ENCODE measurements at places on chromosomes 16 and 17.

- DNase-seq, result peak; percentile 85
Observed at GRCh38 chr17:43530288-43531081, 15.7 kb downstream of the ETV4 start.

- DNase-seq, result no peak
Observed at GRCh38 chr16:71687861-71688260, 36.6 kb downstream of the PHLPP2 start.

DNA sequence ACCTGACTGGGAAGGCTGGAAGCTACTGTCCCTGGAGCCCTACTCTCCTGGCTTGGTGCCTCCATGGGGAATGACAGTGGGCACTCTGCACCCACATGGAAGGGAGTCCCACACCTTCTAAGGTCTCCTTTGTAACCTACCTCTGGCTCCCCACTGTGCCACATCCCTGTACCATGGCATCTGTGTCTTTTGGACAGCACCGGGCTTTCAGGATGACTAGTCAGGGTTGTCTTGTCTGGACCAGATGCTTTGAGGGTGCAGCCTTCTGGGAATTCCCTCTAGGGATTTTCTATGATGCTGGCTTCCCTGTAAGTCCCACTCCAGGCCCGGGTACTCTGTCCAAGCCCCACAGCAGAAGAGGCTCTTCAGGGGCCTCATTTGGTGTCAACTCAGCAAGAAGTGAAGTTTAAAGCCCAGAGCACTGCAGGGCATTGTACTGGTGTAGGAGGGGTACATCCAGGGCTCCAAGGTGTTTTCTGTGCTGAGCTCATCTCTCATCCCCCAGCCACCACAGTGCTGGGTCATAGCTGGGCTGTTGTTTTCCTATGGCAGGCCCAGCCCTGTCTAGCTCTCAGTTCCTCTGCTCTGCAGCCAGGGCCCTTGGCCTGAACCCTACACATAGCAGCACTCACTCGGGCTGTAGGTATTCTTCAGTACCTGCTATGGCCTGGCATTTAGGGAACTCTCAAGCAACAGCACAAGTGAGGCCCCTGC, 255.3 kb downstream of the CPPED1 start:
- no peak for DNase-seq

GRCh38 chr17:38588788-38589174, 17.0 kb downstream of the SRCIN1 start:
- no peak for DNase-seq

- no peak for DNase-seq
Observed at GRCh38 chr17:79795795-79796443, 958 bp downstream of the CBX8 start.

GRCh38 chr17:39800540-39800939, 62.8 kb downstream of the GRB7 start:
- no peak for DNase-seq

DNA sequence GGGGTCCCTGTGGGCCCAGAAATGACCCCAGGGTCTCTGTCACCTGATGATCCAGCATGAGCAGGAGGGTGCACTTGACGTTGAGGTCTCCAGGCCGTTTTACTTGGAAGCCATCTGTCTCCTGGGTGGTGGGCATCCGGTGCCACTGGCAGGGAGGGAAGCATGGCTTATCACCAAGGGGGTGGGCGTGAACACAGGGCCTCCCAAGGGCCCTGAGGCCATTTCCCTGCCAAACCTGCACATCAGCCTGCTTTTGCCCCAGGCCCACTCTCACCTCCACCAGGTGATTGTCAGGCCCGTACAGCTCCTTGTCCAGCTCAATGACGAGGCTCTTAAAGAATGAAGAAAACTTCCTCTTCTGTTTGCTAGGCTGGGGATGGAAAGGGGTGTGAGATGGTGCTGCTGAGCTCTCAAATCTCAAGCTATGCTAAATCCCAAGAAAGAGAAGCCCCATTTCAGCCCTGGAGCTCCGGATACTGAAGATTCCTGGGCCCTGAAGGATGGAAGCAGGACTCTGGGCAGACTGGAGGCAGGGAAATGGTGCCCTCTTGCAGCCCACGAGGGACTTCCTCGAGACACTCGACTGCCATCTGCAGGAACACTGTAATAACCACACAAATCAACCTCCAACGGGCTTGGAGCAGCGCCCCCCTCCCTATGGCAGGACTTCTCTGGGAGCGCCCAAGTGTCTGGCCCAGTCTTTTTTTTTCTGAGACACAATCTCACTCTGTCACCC, 7.1 kb upstream of the FTSJ3 start:
- DNase-seq, result peak; percentile 86

DNA sequence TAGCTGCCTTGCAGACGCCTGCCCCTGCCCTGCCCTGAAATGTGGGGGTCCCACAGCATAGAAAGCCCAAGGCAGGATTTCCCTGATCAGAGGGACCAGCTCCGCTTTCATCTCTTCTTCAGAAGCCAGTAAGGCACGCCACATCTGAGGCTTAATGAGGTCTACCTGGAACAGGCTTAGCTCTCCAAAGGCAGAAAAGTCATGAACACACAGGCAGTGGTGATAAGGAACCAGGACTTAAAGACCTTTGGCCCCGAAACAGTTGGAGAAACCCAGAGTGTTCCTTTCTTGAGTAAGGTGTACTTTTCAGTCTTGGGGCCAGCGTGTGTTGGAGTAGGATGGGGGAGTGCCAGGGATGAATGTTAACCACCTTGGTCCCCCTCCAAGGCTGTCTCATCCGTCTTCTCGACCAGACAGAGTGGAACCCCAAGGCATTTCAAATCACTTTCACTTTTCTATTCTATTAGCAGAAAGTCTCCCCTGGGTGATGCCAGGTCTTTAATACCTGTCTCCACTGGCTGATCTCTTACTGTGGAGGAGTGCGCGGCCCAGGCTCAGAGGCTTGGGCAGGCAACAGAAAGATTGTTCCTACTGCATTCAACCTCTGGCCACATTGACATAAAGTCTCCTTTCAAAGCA, 43.9 kb downstream of the TMEM186 start:
- DNase-seq, result no peak

DNA sequence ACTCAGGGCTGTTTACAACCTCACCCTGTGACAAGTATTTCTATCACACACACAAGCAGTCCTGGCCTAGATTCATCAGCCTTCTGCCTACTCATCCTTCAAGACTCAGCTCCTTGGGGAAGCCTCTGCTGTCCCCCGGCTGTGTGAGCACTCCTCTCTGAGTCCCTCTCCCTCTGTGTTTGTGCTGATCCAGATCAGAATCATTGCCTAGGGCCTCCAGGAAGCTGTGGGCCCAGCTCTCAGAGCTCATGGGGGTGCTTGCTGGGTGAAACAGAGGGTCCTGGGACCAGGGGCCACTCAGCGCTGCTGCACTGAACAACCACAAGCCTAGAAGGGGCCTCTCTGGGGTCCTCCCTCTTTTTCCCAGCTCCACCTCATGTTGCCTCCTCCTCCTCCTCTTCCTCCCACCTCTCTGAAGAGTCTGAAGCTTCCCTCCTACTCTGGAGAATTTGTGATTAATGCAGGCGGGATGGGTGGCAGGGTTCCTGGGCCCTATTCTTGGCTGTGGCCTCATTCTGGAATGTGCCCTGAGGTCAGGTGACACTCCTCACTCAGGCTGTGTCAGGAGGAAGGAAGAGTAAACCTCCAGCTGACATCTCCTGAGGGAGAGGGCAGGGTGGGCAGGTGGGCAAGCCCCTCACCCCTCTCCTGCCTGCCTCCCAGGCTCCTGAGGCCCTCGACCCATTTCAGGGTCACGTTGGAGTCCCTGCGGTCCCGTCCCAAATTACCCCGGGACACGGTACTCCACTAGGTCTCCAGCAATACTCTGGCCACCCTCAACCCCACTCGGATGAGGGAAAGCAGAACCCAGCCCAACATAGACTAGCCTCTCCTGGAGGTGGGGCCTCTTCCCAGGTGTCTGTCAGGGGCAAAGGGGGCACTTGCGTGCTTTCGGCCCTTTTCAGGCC, 10.1 kb downstream of the WFIKKN2 start:
- peak; percentile 57 for DNase-seq

- DNase-seq, result no peak
Observed at GRCh38 chr17:66466106-66466820, 163.8 kb downstream of the PRKCA start.

- no peak for DNase-seq
Observed at GRCh38 chr16:89344846-89345611, 127.5 kb downstream of the ZNF778 start.

GRCh38 chr16:57837305-57838125, 35.2 kb upstream of the KIFC3 start:
- no peak for DNase-seq

DNA sequence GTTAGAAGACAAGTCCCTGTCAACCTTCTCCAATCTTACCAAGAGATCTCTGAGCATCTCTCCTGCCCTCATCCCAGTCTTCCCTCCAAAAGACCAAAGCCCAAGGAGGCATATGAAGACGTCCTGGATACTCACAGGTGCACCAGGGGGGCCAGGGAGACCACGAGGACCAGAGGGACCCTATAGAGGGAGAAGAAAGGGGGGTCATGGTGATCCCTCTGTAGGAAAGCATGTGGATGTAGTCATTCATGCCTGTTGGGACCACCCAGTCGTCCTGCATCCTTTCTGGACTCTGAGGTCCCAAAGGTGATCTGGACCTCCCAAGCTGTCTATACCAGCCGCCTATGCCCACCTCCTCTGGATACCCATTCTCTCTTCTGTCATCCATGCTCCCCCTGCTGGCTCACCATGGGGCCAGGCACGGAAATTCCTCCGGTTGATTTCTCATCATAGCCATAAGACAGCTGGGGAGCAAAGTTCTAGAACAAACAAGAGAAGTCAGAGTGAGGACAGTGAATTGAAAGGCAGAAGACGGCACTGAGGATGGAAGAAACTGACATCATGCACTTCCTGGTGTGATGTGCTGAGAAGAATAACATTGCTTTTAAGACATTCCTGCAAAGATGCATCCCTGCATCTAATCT, 3.3 kb downstream of the COL1A1 start:
- no peak for DNase-seq

GRCh38 chr16:30063278-30063892, 2.2 kb upstream of the ALDOA start:
- no peak for DNase-seq
